Natural killer cell (primary cell): ENCODE measurements at places on chromosomes 7 and 10.

DNA sequence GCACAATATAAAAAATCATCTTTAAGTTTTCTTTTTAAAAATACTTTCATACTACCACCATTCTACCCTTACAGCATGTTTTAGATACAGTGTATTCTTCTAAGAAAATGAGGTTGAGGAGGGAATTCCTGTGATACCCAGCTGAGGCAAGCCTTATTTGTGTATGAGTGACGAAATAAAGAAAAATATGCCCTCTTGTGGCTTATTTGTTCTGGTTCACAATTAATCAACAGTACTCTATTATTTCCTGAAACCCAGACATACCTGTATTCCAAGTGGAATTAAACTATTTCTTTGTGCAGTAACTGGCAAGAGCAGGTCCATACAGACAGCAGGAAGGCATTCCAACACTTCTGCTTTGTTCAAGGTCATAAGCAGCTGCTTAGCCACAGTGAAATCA is 4.5 kb upstream of the SEMA3D start:
- DNase-seq: no peak
- H3K4me1 ChIP-seq: no peaks in the 10 kb centered on the region
- H3K27ac ChIP-seq: no peak overlapping the region
- H3K27me3 ChIP-seq: no peaks in the 10 kb centered on the region

GRCh38 chr10:13831711-13832141 is 245.0 kb downstream of the PRPF18 start:
- H3K36me3 ChIP-seq: no peaks in the 10 kb centered on the region
- no peaks in the 10 kb centered on the region for H3K4me1 ChIP-seq
- no peak overlapping the region for H3K27ac ChIP-seq
- DNase-seq: no peak
- H3K4me3 ChIP-seq: no peak overlapping the region
- H3K27me3 ChIP-seq: no peaks in the 10 kb centered on the region

DNA sequence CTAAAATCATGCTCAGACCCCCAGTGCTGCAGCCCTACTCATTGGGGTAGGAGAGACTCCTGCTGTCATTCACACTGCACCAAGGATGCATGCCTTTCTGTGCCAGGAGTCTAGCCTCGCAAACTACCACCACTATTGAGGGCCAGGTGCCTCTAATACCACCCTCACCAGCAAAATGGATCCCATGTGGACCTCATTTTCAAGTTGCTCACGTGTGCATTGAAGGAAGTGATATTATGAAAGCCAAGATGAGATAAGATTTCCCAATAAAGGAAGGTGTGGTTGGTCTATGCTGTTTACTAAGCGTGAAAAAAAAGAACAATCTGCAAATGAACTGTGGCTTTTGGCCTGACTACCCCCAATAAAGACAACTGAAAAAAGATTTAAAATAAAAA is 7.2 kb upstream of the LAMTOR4 start:
- H3K4me3 ChIP-seq: no peak overlapping the region
- no peaks in the 10 kb centered on the region for H3K27me3 ChIP-seq
- no peaks in the 10 kb centered on the region for H3K4me1 ChIP-seq
- H3K27ac ChIP-seq: no peak overlapping the region
- DNase-seq: no peak
- no peaks in the 10 kb centered on the region for H3K36me3 ChIP-seq

GRCh38 chr10:97999923-98000248 is 30.5 kb downstream of the CRTAC1 start:
- H3K27me3 ChIP-seq: no peaks in the 10 kb centered on the region
- no peaks in the 10 kb centered on the region for H3K4me1 ChIP-seq
- no peak overlapping the region for H3K4me3 ChIP-seq
- DNase-seq: no peak
- H3K36me3 ChIP-seq: no peaks in the 10 kb centered on the region

DNA sequence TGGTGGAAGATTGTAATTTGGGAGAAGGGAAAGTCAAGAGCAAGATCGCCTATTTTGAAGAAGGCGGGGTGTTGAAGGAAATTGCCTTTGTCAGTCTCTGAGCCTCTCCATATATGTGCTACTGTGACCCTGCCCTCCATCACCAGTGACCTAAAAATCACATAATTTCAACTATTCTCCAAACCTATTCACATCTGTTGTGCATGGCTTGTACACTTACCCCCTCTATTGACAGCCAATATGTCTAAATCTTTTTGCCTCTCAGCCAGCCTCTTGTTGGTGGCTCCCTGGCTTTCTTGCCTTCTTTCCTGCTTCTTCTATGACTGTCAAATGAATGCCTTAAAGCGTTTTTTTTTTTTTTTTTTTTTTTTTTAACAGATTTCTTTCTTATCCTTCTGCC is 295.6 kb downstream of the AUTS2 start:
- H3K27ac ChIP-seq: no peak overlapping the region
- H3K4me1 ChIP-seq: peaks cover 5% of the 10 kb centered on the region
- H3K36me3 ChIP-seq: no peaks in the 10 kb centered on the region
- no peak overlapping the region for H3K4me3 ChIP-seq

GRCh38 chr7:101902680-101903514 is 85.5 kb downstream of the CUX1 start:
- peaks cover 7% of the 10 kb centered on the region for H3K4me1 ChIP-seq
- H3K36me3 ChIP-seq: no peaks in the 10 kb centered on the region
- H3K4me3 ChIP-seq: no peak overlapping the region
- no peaks in the 10 kb centered on the region for H3K27me3 ChIP-seq
- DNase-seq: no peak
- no peak overlapping the region for H3K27ac ChIP-seq

GRCh38 chr7:143367972-143368371 is 5.5 kb upstream of the FAM131B start:
- H3K27me3 ChIP-seq: peaks cover 15% of the 10 kb centered on the region
- H3K4me3 ChIP-seq: no peak overlapping the region
- DNase-seq: no peak
- no peaks in the 10 kb centered on the region for H3K36me3 ChIP-seq
- no peak overlapping the region for H3K27ac ChIP-seq
- peaks cover 22% of the 10 kb centered on the region for H3K4me1 ChIP-seq

DNA sequence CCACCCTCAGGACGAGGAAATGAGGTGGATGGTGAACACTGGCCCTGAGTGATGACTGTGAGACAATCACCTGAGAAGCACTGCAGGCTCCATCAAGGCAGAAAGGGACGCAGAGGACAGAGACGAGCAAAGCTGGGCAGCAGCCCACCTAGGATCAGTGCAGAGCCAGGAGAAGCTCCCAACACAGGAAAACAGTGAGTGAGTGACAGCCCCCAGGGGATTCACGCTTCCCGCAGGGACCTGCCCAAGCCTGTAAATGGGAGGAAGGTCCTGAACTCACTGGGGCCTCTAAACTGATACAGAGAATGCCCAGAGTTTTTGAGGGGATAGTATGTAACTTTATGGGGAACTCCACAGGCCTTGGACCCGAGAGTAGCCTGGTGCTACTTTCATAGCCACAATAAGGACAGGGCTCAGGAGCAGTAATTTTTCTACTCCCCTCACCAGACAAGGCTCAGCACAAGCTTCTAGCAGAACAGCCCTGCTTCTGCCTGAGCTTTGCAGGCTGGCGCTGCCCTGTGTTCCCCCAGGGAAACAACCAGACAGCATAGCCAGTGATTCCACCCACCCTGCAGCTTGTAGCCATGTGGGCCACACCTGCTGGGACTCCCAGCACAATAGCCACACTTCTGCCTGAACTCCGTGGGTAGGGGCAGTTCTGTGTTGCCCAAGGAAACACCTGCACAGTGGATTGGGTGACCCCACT is 708.4 kb downstream of the POM121L12 start:
- H3K4me1 ChIP-seq: no peaks in the 10 kb centered on the region
- H3K36me3 ChIP-seq: no peaks in the 10 kb centered on the region
- no peaks in the 10 kb centered on the region for H3K27me3 ChIP-seq
- H3K27ac ChIP-seq: no peak overlapping the region
- DNase-seq: no peak
- no peak overlapping the region for H3K4me3 ChIP-seq

GRCh38 chr10:78588194-78588811 is 480.5 kb upstream of the ZMIZ1 start:
- H3K27me3 ChIP-seq: no peaks in the 10 kb centered on the region
- H3K27ac ChIP-seq: no peak overlapping the region
- H3K4me3 ChIP-seq: no peak overlapping the region
- no peaks in the 10 kb centered on the region for H3K36me3 ChIP-seq

DNA sequence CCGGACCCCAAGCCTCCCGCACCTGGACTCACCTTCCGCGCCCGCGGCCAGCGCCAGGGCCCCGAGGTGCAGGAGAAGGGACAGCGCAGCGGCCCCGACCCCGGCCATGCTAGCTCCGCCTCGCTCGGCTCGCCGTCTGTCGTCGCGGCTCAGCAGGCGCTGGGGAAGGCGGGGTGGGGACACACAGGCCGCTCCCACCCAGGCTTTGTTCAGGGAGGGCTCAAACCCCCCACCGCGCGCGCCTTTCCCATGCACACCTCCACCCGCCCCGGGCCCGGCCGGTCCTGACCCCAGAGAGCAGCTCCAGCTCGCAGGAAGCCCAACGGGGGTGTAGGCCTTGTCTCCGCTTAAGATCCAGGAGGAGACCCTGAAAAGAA is at the start of gene KCP:
KCP (minus strand) TSS at position 141 of the 377 bp plus-strand sequence; CDS start at position 108, 33 bp downstream.
- no peak within 1 kb of the TSS for H3K27ac ChIP-seq
- peaks cover 14% of the 10 kb centered on the region for H3K4me1 ChIP-seq
- no peak within 1 kb of the TSS for H3K4me3 ChIP-seq

GRCh38 chr7:128120976-128121490 is 89.8 kb upstream of the LRRC4 start:
- no peaks in the 10 kb centered on the region for H3K4me1 ChIP-seq
- no peaks in the 10 kb centered on the region for H3K36me3 ChIP-seq
- no peak overlapping the region for H3K27ac ChIP-seq
- no peak overlapping the region for H3K4me3 ChIP-seq
- no peak for DNase-seq
- no peaks in the 10 kb centered on the region for H3K27me3 ChIP-seq

DNA sequence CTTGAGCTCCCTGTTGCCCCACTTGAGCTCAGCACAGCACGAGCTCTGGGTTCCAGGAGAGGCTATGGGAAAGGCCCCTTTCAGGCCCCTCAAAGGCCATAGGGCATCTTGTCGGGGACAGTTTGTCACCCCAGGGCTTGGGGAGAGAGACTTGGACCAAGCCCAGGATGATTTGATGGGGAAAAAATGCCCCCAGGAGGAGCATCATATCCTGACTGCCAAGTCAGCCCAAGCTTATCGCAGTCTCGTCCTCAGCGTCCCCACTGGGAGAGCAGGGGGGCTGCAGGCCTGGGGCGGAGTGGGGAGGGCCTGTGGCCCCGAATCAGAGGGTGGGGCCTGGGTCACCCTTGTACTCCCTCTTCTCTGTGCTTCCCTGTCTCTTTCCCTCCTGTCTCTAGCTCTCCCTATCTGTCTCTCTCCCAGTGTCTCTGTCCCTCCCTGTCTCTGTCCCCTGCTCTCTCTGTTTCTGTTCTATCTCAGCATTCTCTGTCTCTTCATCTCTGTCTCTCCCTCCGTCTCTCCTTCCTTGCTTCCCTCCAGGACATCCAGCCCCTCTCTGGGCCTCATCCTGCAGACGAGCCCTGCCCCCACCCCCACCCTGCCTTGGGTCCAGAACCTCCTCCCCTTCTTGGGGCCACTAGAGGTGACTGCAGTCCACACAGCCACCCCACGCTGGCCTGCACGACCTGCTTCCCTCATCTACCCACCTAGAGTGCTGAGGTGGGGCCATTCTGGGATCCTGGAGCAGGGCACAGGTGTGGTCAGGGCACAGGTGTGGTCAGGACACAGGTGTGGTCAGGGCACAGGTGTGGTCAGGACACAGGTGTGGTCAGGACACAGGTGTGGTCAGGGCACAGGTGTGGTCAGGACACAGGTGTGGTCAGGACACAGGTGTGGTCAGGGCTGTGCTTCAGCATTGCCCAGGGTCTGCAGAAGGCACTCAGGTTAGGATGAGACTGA is 17.3 kb upstream of the GRIFIN start:
- H3K4me1 ChIP-seq: peaks cover 5% of the 10 kb centered on the region
- peaks cover 7% of the 10 kb centered on the region for H3K27me3 ChIP-seq
- H3K36me3 ChIP-seq: no peaks in the 10 kb centered on the region
- H3K4me3 ChIP-seq: no peak overlapping the region

GRCh38 chr10:63498665-63499064 is 22.5 kb upstream of the REEP3 start:
- H3K27me3 ChIP-seq: no peaks in the 10 kb centered on the region
- no peaks in the 10 kb centered on the region for H3K36me3 ChIP-seq

- no peak overlapping the region for H3K27ac ChIP-seq
- H3K36me3 ChIP-seq: peaks cover 80% of the 10 kb centered on the region
- DNase-seq: no peak
- no peak overlapping the region for H3K4me3 ChIP-seq
- H3K4me1 ChIP-seq: no peaks in the 10 kb centered on the region
These were observed 23.9 kb downstream of the KIN start for GRCh38 chr10:7763929-7764328.

DNA sequence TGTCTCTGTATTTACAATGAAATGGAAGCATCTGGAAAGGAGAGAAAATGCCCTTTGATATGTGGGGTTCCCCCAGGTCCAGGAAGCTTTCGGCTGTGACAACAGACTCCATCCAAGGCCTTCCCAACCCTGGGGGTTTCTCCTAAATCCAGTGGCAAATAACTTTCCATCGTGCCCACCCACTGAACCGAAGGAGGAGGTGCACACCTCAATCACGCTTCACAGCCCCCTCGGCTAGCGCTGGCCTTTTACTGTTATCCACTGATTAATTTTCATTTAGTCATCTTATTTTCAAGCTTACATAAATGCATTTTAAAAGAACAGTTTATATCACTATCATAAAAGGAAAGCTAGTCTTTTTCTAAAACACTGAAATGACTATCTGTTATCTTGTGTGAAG is 286.8 kb upstream of the ZMIZ1 start:
- H3K4me1 ChIP-seq: no peaks in the 10 kb centered on the region
- no peak for DNase-seq
- H3K36me3 ChIP-seq: no peaks in the 10 kb centered on the region
- no peak overlapping the region for H3K4me3 ChIP-seq
- no peak overlapping the region for H3K27ac ChIP-seq
- no peaks in the 10 kb centered on the region for H3K27me3 ChIP-seq

GRCh38 chr7:92988051-92988450 is 129.7 kb downstream of the SAMD9 start:
- H3K27me3 ChIP-seq: no peaks in the 10 kb centered on the region
- no peak overlapping the region for H3K27ac ChIP-seq
- no peaks in the 10 kb centered on the region for H3K4me1 ChIP-seq
- H3K4me3 ChIP-seq: no peak overlapping the region

GRCh38 chr10:9296190-9296589 is 1241.7 kb downstream of the GATA3 start:
- H3K4me1 ChIP-seq: no peaks in the 10 kb centered on the region
- no peak overlapping the region for H3K27ac ChIP-seq
- no peak overlapping the region for H3K4me3 ChIP-seq
- no peak for DNase-seq
- H3K27me3 ChIP-seq: no peaks in the 10 kb centered on the region

DNA sequence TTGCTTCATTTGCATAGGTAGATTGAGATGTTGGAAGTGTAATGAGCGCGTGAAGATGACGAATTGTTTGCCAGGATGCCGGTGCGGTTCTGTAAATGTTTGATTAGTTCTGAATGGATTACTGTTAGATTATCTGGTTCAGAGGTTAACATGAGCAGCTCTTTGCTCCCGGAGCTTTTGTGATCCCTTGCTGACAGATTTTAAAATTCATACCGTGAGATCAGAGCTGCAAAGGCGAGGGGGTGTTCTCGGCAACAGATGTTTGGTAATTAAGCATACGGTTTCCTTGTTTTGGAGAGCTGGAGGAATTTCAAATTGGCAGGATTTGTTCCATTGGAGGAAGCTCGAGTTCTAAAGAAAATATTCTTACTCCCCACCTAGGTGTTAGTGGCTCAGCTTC is 237.8 kb upstream of the GPR26 start:
- no peak overlapping the region for H3K27ac ChIP-seq
- H3K27me3 ChIP-seq: no peaks in the 10 kb centered on the region
- H3K36me3 ChIP-seq: no peaks in the 10 kb centered on the region
- DNase-seq: no peak
